Stimulated activated CD4-positive, alpha-beta T cell treated with anti-CD3 and anti-CD28 coated beads, Interleukin-1b, Interleukin-23, amount 100 ng/mL, for 1 hour (primary cell): ENCODE measurements at places on chromosomes 4 and X.

DNA sequence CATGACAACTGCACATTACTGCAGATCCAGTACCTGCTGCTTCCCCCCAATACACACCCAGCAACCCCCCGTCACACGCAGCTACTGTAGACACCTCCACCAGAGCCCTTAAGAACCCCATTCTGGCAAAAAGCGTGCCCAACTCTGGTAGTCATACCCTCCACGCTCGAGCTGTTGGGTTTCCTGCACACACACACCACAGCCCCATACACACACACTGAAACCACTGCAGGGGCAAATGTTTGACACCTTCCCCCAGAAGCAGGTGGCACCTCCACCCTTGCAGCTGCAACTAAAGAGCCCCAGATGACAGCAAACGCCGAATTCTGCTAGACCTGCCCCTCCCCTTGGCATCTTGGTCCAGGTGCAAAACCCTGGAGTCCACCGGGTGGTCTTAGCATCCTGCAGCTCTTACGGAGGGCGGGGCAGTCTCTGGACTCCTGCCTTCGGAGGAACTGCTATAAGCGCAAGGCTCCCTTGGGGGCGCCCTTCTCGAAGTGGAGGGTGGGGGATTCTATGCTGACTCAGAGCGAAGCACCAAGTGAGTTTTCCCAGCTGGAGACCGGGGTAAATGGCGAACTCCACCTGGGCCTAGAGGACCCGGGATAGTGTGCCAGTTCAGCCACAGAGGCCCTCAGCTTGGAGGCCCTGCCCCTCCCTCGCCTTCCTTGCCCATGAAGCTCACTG is 1.5 kb downstream of the FRMPD3 start:
- DNase-seq: no peak

DNA sequence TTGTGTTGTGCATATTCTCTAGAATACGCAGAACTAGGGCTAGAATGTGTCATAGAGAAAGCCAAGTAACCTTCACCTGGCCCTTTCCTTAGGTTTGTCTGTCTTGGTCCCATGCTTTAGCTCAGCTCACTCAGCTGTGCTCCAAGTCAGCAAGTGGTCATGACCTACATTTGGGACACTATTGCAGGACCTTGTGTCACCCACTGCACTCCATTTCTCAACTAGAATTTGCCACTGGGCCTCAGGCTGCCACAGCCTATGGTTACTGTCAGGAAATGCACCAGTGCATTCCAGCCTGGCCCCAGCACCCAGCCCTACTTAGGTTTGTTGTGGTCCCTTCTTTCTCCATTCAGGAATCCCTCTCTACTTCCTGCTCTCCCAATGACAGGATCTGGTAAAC is 7.7 kb upstream of the FGG start:
- DNase-seq: no peak

DNA sequence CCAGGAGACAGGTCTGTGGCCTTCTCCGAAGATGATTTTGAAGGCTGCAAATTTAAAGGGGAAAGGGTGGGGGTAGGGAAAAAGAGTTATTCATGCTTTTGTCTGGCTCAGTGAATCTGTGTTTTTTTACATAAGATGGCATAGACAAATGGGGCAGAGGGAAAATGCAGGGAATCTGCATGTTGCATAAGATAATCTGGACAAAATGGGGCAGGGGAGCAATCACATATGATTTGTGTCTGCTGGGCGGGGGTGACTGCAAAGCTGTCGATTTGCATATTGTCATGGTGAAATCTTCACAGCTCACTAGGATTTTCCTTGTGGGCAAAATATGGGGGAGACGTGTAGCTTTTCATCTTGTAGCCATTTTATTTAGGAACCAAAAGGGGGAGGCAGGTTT is 29.4 kb upstream of the GYG2 start:
- no peak for DNase-seq

DNA sequence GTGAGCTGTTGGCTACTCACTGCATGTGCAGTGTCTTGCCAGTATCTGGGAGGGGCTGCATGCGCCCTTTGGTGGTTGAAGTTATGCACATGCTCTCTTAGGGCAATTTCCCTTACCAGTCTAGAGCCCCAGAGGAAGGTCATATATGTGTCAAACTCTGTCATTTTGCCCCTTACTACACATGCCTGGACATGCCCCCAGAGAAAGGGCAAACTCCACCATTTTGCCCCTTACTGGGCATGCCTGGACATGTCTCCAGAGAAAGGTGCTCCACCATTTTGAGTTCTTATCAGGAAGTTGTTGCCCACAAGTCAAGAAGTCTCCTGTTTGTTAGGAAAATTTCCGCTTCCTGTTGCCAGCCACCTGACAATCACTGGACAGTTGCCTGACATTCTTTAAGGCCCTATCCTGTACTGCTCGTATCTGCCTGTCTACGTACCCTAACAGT is 56.4 kb upstream of the PLAC8 start:
- no peak for DNase-seq

DNA sequence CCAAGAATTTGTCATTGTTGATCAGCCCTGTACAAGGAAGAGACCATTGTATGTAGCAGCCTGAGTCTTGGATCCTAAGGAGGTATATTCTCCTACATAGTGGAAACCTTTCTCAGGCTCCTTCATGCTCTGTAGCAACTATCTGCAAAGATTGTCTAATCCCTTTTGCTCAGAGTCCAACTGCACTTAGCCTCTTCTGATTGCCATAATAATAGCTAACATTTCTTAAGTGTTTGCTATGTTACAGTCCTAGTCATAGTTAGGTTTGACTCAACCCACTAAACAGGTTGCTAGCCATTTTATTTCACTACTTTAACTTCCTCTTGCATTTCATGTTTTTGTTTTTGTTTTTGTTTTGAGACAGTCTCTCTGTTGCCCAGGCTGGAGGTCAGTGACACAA is 50.8 kb upstream of the SLC16A2 start:
- no peak for DNase-seq

GRCh38 chr4:49063670-49064069 is 77.6 kb downstream of the CWH43 start:
- DNase-seq: no peak

DNA sequence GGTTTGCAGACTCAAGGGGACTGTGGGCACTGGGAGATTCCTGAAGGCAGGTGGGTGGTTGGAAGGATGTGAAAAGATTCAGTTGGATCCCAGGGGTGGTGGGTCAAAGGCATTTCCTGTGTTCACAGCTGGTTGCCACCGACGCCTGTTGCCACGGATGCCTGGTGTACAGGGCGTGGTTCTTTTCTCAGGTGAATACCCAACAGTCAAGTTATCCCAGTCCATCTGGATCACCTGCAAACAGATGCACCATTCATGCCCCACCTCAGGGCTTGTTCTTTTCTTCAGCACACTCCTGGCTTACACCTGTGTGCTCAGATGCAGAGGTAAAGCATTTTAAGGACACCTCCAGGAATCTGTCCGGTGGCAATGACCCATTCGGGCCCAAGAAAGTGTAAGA is 55.8 kb upstream of the SHOX start:
- DNase-seq: no peak

GRCh38 chr4:174869339-174869738 is 40.3 kb upstream of the GLRA3 start:
- DNase-seq: no peak

DNA sequence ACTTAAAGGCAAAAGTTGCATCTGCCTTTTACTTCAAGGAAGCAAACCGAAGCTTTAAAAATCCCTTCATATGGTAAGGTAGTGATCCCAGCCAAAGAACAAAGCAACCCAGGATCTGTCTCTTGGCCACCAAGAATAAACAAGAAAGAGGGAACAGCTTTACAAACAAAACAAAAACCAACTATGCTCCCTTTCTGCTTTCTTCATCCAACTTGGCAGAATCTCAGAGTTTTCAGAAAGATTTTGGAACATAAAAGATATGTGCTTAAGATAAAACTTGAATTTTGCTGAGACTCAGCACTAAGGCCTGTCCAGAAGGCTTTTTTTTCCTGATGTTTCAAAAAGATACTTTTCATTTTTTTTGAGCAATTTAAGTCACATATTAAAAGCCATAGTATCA is 94.0 kb downstream of the COL4A6 start:
- no peak for DNase-seq

GRCh38 chr4:77202491-77202890 is 45.5 kb downstream of the CCNG2 start:
- DNase-seq: no peak

GRCh38 chr4:25457053-25457715 is 80.1 kb downstream of the ANAPC4 start:
- no peak for DNase-seq

DNA sequence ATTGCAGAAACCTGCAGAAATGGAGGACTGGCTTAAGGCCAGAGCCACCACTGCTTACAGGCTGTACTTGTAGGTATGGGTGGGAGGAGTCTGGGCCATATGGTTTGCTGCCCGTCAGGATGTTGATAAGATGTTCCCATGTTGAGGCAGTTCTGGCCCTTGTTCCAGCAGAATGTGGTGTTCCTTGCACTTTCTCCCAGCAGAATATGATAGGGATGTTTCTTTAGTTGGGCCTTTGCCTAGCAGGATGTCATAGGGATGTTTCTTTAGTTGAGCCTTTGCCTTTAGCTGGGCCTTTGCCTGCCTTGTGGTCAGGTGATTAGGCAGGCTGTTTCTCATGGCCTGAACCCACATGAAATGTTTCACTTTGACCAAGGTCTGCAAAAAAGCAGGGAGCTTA is 139.1 kb upstream of the PAQR3 start:
- no peak for DNase-seq

- no peak for DNase-seq
Measured at GRCh38 chrX:46953597-46953996, 41.4 kb downstream of the JADE3 start.

DNA sequence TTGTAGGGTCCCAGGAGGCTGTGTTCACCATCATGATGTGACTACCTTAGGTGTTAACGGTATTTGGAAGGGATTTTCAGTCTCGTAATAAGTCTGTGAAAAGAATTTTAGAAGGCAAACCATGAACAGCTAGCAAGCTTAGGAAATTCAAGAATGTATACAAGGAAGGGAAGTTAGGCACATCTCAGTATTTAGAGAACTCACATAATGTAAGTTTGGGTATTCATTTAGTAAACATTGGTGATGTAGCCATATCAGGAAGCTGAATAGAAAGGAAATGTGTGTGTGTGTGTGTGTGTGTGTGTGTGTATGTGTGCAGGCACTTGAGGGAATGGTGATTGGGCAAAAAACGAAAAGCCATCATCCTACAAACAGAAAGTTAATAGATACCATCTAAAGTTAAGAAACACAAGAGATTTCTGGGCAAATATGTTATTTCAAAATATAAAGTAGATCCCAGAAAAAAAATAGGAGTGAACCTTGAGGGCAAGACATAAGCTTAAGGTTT is 34.7 kb upstream of the PRKX start:
- no peak for DNase-seq

DNA sequence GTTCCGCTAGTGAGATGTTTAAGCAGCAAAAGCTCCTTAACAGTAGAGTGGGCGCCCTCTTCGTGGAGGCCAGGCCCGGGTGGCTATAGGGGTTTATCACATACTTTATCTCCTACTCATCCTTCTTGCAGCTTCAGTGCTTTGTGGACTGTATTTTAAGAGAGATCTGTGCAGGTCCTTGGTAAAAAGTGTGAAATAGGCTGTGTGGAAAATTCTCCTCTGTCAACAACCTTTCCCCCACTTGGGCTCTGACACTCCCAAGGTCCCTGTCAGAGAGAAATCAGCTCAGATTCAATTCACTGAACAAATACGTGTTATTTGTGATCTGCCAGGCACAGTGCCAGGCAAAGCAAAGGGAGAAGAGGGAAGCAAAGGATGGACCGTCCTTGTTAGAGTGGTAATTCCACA is 214.3 kb upstream of the PPARGC1A start:
- no peak for DNase-seq

DNA sequence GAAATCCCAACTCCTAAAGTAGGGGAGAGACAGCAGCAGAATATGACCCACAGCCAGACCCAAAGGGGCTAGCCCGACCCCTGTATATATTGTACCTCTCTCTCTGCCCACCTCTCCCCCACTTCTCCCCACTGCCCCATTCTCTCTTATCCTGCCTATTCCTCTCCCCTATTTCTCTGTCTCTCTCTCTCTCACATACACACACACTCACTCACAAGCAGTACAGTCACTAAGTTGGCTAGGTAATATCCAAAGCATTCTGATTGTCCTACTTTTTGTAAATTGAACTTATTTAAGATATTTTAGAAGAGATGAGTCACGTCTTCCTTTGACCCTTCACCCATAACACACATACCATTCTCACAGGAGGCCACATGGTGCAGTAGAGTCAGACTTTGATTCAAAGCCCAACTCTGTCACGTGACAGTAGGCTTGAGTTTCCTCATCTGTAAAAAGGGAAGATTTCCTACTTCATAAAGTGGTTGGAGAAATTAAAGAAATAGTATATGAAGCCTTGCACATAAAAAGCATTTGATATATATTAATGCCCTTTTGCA is 29.5 kb downstream of the SRPX2 start:
- no peak for DNase-seq

GRCh38 chrX:128698573-128699181 is 646.5 kb upstream of the ACTRT1 start:
- no peak for DNase-seq

DNA sequence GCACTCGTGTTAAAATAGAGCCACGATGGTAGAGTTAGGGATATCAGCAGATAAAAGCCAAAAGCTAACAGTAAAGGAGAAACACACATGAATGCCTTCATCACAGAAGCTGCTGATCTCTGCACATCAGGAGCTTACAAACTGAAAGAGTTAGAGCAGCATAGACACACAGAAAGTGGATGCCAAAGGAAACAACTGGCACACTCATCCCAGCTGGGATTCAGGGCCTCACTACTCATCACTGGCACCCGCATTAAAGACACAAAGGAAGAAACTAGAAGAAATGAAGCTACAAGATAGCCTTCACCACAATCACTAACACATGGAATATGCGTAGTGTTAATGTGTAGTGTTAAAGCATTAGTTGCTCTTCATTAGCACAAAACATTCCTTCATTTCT is 156.4 kb upstream of the TBL1X start:
- DNase-seq: no peak

- no peak for DNase-seq
Measured at GRCh38 chr4:125243789-125244397, 70.9 kb upstream of the FAT4 start.

DNA sequence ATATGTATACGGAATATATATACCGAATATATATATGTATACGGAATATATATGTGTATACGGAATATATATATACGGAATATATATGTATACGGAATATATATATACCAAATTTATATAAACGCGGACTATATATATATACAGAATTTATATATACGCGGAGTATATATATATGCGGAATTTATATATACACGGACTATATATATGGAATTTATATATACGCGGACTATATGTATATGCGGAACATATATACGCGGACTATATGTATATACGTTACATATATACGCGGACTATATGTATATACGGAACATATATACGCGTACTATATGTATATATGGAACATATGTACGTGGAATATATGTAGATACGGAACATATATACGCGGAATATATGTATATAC is 78.6 kb downstream of the ARHGAP36 start:
- DNase-seq: no peak

GRCh38 chr4:109233570-109233969 is 68.9 kb downstream of the COL25A1 start:
- DNase-seq: no peak

DNA sequence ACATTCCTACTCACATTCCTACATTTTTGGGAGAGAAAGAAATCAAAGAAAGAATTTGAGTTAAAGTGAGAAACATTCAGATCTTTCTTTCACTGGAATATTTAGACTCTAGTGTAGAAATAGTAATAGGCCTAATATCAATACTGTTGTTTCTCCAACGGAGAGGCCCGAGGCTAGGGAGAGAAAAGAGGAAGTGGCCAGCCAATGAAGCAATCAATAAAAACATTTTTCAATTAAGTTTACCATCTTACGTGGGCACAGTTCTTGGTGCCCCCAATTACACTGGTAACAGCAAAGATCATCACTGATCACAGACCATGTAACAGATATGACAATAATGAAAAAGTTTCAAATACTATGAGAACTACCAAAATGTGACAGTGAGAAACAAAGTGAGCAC is 281.4 kb downstream of the GPM6A start:
- no peak for DNase-seq
